Frontal cortex (tissue), 4 donors: ENCODE measurements at places on chromosomes 1 and 21. TPM values are rescaled to one million over a fixed set of nuclear protein-coding genes. Genes with fewer than 3 reads are reported as not detected.

DNA sequence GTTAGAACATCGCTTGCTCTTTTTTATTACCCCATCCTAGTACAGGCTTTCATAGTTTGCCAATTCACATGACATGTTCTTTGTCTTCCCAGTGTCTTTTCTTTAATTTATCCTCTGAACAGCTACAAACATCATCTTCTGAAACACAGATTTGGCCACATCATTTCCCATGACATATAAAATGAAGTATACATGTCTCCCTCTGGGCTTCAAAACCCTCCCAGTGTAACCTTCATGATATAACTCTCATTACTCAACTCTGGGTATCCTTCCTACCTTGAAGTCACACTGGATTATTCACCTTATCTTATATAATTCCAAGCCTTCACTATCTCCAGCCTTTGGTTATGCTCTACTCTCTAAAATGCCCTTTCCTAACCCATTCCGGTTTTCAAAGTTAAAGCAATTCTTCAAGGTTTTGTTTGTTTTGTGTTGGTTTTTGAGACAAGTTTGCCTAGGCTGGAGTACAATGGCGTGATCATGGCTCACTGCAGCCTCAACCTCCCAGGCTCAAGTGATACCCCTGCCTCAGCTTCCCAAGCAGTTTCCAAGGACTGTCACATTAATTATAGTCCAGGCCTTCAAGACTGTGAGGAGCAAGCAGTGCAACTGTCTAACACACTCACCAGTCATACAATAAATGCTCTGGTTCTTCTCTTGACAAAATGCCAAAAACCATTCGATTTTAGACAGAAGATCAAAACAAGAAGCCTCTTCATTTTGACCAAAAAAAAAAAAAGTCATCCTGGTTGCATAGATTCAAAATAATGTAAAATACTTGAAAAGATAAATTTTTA lies 5.8 kb downstream of the RGS1 start:
- no peak for DNase-seq

GRCh38 chr1:88608139-88608943 lies 75.7 kb upstream of the PKN2 start:
- no peak for DNase-seq

The CD1E gene
- total RNA-seq = not detected

GRCh38 chr1:243597383-243597782 lies 252.7 kb downstream of the AKT3 start:
- DNase-seq = no peak

DNA sequence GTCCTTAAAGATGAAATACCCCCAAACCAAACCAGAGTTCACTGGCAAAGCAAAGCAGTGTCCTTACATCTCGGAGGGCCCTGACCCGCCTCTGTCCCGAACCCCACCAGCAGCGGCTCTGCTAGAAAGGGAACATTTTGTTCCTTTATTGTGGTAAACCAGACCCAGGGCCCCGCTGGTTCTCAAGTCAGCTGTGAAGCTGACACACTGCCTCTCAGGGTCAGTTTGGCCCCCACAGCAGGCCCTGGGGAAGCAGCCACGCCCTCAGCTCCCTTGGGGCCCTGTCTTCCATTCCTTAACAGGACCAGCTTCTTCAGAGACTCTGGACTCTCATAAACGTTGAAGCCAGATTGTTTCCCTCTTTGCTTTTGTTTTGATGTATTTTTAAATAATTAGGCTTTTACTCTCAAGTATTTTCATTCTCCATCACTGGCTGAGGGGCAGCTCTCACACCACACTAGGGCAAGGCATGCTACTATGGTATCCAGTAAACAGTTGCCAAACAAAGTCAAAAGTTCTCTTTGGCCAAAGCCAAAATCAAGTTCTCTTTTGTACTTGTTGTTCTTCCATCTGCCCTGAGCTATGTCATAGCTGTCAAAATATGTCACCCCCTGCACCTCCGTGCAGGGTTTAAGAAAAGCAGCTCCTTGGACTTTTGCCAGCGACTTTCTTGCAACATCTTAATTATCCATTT lies 61.1 kb upstream of the ANGPTL1 start:
- no peak for DNase-seq

GRCh38 chr1:21027805-21028204 lies 148.9 kb downstream of the EIF4G3 start:
- no peak for DNase-seq

DNA sequence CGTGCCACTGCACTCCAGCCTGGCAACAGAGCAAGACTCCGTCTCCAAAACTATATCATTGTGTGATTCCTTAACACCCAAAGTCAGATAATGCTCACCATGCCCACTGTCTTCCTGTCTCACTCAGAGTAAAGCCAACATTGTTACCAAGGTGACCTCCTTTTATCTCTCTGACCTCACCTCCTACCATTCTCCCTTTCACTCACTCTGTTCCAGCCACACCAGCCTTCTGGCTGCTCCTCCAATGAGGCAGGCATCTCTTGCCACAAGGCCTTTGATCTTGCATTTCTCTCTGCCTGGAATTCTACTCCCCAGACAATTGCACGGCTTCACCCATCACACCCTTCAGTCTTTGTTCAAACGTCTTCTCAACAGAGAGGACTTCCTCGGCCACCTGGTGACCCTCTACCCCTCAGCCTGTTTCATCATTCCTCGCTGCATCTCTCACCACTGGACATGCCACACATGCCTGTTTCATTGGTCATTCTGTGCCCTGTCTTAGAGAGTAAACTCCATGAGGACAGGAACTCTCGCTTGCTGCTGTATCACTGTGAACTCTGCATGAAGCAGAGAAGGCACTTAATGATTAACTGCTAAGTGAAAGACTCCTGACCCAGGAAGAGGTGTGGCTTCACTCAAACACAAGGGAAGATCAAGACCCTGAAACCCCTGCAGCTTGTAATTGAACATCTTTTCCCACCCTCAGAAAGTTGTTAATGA lies 67.1 kb upstream of the CAPZB start:
- no peak for DNase-seq

The IL20 gene
- total RNA-seq = not detected

The KRTAP8-1 gene
- not detected for total RNA-seq

- DNase-seq = peak; percentile 35
These were observed 1.3 kb downstream of the WLS start for GRCh38 chr1:68230901-68231626.

GRCh38 chr1:229209816-229210215 lies 61.1 kb upstream of the RAB4A start:
- no peak for DNase-seq

GRCh38 chr1:172533513-172534151 lies 682 bp downstream of the SUCO start:
- DNase-seq = no peak

DNA sequence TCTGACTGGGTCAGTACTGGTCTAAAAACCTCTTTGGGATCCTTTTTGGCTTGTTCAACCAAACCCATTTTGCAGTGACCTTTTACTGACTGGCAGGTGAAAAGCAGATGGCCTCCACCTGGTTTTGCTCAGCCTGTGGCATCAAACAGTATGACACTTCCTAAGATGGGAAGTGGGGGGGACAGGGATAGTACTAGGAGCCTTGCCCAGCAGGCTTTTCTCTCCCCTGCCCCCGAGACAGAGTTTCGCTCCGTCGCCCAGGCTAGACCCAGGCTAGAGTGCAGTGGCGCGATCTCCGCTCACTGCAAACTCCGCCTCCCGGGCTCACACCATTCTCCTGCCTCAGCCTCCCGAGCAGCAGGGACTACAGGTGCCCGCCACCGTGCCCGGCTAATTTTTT lies 18.3 kb downstream of the INTS3 start:
- no peak for DNase-seq

The OR6K3 gene
- not detected for total RNA-seq

The EFCAB14 gene
- 11.0 TPM for total RNA-seq

DNA sequence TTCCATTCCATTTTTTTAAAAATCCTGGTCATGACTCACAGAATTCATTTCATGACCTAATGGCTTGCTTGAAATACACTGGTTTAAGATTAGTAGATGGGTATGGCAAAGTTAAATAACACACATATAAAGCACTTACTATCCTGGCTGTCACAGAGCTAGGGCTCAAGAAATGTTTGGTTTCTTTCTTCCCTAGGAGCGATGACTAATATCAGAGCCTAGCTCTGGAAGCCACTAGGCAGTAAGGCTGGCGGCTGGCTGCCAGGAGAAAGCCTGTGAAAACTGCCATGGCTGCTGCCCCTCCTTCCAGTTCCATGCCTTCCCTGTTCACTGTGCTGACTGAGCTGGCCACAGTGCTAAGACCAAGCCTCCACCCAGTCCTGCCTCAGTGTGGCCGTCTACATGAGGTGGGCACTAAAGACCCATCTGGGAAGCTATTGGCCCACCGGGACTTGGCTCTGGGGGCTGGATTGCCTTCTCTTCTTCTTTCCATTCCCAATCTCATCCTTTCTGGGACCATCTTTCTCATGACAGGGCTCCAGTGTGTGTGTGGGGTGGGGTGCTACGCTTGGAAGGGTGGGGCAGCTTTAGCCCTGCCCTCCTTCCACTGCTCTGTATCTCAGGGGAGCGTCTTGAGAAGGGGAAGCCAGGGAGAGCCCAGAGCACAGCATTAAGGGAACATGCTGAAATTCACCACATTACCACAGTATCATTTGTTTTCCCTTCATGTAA lies 10.8 kb upstream of the ASCL5 start:
- DNase-seq = no peak

The GPR37L1 gene
- 0.82 TPM for total RNA-seq

DNA sequence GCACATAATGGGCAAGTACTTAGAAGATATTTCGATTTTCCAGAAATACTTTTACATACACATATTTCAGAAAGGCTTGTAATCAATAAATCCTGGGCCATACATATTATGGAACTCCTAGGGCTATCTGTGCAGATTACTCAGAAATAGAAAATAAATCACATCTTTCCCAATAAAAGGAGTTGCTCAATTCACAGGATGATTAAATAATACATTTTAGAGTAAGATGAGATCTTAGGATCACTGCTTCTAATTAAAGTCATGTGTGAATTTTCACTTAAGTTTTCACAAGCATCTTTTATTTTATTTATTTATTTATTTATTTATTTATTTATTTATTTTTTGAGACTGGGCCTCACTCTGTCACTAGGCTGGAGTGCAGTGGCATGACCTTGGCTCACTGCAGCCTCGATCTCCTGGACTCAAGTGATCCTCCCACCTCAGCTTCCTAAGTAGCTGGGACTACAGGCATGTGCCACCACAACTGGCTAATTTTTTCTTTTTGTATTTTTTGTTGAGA lies 144.2 kb downstream of the HIVEP3 start:
- no peak for DNase-seq

DNA sequence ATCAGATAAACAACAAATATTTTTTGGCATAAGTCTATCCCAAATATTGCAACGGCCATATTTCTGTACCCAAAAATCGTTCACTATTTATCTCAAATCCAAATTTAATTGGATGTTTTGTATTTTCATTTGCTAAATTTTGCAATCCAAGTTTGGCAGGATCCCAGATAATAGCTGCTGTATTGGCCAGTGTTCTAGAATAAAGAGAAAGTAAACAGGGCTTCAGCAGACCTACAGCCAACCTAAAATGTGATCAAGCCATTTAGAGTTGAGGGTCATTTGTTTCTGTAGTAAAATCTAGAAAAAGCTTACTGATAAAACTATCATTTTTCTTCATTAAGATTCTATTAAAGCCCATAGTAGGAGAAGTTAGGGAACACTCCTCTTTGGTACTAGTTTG lies 506.6 kb upstream of the PTBP2 start:
- DNase-seq = no peak

DNA sequence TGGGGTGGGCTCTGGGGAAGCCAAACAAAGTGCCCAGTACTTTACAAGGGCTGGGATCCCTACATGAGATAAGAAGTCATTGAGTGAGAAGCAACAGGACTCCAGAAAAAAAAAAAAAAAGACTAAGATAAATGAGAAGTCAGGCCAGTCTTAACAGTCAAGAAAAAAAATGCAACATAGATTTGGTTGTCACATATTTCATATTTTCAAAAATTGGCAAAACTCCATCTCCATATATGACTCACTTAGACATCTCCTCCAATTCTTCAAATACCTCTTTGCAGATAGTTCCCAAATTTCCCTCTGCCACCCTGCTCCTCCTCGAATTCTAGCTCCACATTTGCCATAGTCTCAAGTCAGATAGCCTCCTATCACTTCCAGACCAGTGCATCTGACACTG lies 20.9 kb upstream of the SIPA1L2 start:
- no peak for DNase-seq

- no peak for DNase-seq
These were observed 559 bp downstream of the RBBP4 start for GRCh38 chr1:32651461-32652073.

- peak; percentile 50 for DNase-seq
These were observed 1.7 kb upstream of the ZBTB18 start for GRCh38 chr1:244049162-244050013.

DNA sequence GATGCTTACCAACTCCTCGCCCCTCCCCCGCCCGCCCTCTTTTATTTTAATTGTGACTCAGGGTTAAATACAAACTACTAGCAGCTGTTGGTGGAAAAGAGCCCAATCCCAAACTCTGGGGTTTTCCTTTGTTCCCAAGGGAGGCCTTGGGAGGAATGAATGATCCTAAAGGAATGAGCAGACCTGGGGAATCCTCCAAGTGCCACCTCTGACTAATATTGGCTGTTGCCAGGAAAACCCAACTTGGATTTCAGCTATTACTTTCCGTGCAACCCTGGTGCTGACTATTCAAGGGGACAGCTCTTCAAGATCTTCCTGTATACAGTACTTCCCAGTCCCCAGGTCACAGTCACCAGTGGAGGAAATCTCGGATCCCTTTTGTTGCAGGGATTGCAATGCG lies 1.3 kb upstream of the S100A10 start:
- no peak for DNase-seq

The SIM2 gene
- total RNA-seq = not detected

- DNase-seq = no peak
These were observed 47.7 kb downstream of the KCNK1 start for GRCh38 chr1:233661376-233662159.

- peak; percentile 71 for DNase-seq
These were observed 7.8 kb downstream of the CASZ1 start for GRCh38 chr1:10788592-10789006.

The MYOG gene
- under 0.01 TPM for total RNA-seq

- no peak for DNase-seq
These were observed 55.8 kb upstream of the LDLRAP1 start for GRCh38 chr1:25487628-25488027.

GRCh38 chr1:59046730-59047157 lies 250.2 kb upstream of the FGGY start:
- no peak for DNase-seq

DNA sequence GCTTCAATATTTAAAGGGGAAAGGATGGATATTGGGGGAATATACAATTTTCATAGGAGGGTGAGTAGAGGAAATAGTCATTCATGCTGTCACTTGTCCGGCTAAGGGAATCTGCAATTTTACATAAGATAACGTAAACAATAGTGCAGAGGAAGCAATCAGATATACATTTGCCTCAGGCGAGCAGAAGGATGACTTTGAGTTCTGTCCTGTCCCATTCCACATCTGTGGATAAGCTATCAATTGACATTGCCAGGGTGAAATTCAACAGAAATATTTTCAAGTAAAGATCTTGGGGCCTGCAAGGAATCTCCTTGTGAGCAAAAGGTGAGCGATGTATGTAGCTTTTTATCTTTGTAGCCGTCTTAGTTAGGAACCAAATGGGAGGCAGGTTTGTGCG lies 32.6 kb downstream of the EVA1C start:
- no peak for DNase-seq
